Motor neuron (in vitro differentiated cells): ENCODE measurements at places on chromosomes 11 and 22.

GRCh38 chr11:73087730-73088129, 54.4 kb downstream of the FCHSD2 start:
- ATAC-seq = no peak

DNA sequence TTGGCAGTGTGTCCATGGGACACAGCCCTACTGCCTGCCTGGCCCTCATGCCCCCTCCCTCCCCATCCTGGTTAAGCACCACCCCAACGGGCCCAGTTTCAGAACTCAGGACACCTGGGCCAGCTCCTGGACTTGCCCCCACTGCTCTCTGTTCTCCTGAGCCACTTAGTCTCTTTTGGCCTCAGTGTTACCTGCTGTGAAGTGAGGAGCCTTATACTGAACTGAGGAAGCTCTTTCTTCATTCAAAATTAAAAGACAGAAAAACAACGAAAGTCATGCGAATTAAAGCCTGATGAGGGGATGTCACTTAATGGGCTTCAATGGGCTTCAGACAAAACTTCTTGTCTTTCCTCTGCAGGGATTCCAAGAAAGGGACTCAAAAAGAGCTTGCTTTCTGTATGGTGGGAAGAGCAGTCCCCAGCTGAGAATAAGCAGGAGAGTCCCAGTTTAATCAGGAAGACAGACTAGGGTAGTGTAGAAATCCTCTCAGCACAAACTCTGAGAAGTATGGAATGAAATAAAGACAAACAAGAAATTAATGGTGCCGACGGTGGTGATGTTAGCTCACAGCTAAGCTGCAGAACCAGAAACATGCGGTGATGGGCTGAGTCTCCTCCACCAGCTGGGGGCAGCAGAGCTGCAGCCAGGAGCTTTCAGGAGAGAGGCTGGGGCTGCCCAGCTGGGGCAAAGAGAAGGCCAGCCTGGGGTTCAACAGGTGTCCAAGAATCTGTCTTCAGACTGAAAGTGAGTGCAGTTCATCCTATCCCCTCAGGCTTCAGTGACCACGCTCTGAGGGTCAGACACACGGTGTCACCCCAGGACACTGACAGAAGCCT, 101.0 kb downstream of the GGTLC2 start:
- peak; percentile 76 for ATAC-seq

DNA sequence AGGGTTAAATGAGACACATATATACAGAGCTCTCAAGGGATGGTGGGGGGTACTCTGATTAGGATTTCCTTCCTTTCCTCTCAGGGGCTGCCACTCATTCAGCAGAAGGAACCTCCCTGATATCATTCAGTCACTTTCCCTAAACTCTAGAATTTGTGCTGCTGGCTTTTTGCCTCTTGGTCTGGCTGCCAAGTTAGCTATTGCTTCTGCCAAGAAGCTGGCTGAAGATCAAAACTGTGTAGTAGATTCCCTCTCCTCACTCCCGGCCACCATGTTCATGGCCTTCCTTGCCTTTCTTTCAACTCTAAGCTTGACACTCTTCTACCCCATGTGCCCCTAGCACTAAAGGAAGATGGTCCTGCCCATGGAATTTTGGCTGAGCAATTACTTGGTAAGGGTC, 18.7 kb downstream of the SLC6A5 start:
- no peak for ATAC-seq

DNA sequence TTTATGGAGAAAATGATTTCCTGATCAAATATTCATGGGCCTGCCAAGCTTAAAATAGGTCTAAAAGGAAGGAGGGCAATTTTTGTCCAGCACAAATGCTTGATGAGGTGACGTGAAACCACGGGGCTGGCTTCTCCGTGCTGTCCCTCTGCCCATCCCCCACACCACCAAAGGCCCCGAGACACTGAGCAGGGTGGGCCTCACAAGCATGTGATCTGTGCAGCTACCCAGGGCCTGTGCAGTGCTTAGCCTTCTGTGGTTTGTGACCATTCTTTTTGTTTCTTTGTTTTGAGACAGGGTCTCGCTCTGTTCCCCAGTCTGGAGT, 94.8 kb upstream of the RTL6 start:
- ATAC-seq = peak; percentile 73

DNA sequence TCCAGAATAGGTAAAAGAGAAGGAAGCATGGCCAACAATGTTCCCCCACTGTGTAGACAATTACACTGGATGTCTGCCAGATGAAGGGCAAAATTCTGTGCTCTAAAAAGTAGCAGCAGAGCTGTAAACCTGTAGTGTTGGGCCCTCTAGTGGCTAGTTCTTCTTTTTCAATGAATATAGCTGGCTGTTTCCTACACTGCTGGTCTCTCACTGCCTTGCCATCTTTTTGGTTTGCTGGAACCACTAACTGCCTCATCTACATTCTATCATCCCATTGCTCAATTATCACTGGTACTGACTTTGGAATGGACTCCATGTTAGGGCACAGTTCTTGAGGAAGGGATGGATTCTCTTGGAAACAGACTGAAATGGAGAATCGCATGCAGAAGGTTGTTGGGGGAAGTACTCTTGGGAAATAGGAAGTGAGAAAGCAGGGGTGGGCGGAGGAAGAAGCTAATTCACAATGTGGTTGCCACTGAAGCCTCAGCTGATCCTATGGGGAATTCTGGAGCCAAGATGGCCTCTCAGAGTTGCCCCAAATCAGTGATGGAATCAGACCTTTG, 17.9 kb downstream of the KCNE3 start:
- peak; percentile 78 for ATAC-seq

- no peak for ATAC-seq
These were observed 13.5 kb upstream of the MRGPRD start for GRCh38 chr11:68994161-68994893.
